Jurkat, Clone E6-1 (cell line): ENCODE measurements at places on chromosomes 13 and 19.

GRCh38 chr13:72692884-72693514 lies 34.4 kb downstream of the MZT1 start:
- DNase-seq, result no peak

GRCh38 chr19:49387936-49388372 lies at the start of gene KASH5:
Gene KASH5 (plus strand): TSS chr19:49388249. CDS start chr19:49390884, 2,635 bp downstream.
- DNase-seq, result no peak

- DNase-seq, result no peak
Observed at GRCh38 chr13:100728201-100728600, 53.6 kb upstream of the TMTC4 start.

- DNase-seq, result no peak
Observed at GRCh38 chr13:103437651-103438050, 371.4 kb upstream of the SLC10A2 start.

DNA sequence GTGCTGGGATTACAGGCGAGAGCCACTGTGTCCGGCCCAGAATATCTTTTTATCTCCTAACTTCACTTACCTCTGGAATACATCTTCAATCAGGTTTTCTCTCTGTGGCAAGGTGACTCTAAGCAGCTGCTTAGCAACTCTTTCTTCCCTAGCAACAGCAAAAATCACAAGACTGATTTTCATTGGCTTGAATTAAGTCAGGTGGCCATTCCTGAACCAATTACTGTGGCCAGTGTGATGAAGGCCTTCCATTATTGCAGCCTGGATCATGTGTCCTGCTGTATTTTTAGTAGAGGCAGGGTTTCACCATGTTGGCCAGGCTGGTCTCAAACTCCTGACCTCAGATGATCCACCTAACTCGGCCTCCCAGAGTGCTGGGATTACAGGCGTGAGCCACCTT lies 9.0 kb upstream of the LTBP4 start:
- DNase-seq, result peak; percentile 84

GRCh38 chr13:49527123-49527522 lies 31.4 kb downstream of the PHF11 start:
- DNase-seq, result no peak

DNA sequence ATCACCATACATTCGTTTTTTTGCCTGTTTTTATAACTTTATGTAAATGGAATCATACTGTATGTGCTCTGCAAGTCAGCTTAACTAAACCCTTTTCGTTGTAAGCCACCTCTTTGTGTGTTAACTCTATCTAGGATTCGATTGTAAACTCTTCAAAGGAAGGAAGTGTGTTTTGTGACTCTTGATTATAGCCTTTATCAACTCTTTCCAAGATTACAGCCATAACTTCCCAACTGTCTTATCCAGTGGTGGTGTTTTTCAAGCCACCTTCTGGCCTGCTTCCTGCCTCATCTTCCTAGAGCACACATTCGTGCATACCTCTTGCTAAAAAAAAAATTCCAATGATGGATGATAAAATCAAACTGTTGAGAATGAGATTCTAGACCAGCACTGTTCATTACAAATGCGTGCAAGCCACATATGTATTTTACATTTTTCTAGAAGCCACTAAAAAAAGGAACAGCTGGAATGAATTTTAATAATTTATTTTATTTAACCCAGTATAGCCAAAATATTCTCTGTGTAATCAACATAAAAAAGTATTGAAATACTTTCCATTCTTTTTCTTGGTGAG lies 12.0 kb upstream of the FBXL3 start:
- no peak for DNase-seq

GRCh38 chr13:29551214-29551613 lies 44.3 kb downstream of the SLC7A1 start:
- DNase-seq, result no peak

- no peak for DNase-seq
Observed at GRCh38 chr13:43792076-43792881, 5.5 kb upstream of the ENOX1 start.

GRCh38 chr19:15331419-15332310 lies 674 bp downstream of the BRD4 start:
- no peak for DNase-seq

GRCh38 chr19:13083008-13083404 lies 19.7 kb downstream of the LYL1 start:
- no peak for DNase-seq

- DNase-seq, result no peak
Observed at GRCh38 chr13:97385146-97385545, 48.8 kb upstream of the RAP2A start.

GRCh38 chr19:19297759-19298158 lies 22.6 kb downstream of the SUGP1 start:
- DNase-seq, result no peak

DNA sequence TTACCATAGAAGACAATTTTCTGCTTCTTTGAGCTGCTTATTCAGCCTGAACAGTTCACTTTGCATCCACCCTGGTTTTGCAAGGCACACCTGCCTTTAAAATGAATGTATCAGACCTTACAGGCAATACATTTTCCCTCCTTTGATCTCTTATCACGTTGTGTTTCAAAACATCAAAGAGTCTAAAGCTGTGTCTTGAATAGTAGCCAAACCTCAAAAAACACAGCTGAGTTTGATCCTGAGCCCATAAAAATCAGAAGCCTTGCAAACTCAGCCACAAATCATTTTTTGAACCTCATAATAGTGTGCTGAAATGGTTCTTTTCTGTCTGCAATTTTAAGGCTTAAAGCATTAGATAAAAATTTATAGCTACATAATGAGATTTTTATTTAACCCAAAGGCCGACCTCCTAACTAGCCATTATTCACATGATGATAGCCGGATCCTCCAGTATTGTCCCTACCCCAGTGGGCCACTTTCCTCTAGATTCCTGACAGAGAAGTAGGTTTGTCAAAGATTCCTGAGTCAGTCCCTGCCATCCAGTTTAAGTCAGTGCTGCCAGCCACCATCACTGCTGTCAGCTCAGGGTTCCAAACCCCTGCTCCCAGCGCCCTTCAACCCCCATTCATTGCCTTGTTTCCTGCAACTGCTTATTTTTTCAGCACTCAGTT lies 71.8 kb downstream of the CAB39L start:
- DNase-seq, result peak; percentile 97

- no peak for DNase-seq
Observed at GRCh38 chr19:33398361-33399060, 25.0 kb downstream of the CEBPG start.

DNA sequence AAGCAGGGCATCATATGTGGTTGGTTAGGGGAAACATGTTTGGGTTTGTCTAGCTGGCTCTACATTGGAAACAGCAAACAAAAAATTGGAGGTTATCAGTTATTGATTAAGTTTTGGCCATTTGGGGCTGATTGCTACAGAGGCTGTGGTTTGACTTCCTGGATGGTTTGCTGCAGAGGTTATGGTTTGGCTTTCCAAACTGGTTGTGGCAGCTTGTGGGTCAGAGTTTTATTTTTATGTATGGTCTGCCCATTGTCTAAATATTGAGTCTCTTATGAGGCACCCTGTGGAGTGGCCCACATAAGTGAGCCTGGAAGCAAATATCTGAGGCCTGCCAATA lies 261.6 kb downstream of the GPC5 start:
- DNase-seq, result no peak

GRCh38 chr19:55229145-55229788 lies 704 bp upstream of the TMEM86B start:
- DNase-seq, result no peak

- DNase-seq, result no peak
Observed at GRCh38 chr13:37069597-37070103, 10.2 kb upstream of the SUPT20H start.

GRCh38 chr13:100209857-100210825 lies 121.2 kb downstream of the PCCA start:
- DNase-seq, result no peak

DNA sequence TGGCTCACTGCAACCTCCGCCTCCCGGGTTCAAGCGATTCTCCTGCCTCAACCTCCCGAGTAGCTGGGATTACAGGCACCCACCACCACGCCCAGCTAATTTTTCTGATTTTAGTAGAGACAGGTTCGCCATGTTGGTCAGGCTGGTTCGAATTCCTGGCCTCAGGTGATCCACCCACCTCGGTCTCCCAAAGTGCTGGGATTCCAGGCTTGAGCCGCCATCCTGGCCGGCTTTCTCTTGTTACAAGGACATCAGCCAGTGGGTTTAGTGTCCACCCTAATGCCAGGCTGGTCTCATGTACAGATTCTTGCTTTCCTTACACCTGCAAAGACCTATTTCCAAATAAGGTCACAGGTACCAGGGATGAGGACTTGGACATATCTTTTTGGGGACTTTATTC lies 6.8 kb downstream of the PIK3R2 start:
- no peak for DNase-seq

GRCh38 chr13:73138276-73138637 lies 79.5 kb downstream of the KLF5 start:
- DNase-seq, result no peak

GRCh38 chr13:52744842-52745375 lies 5.3 kb upstream of the CNMD start:
- DNase-seq, result no peak

DNA sequence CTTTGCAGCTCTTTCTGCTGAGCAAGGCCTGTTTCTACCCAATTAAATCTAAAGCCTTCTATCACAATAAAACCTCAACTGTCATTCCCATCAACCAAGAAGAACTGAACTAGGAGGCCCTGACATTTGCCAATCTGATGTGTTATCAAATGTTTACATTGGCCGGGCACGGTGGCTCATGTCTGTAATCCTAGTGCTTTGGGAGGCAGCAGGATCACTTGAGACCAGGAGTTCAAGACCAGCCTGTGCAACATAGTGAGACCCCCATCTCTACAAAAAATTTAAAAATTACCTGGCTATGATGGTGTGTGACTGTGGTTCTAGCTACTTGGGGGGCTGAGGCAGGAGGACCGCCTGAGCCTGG lies 2.8 kb upstream of the FBXO17 start:
- no peak for DNase-seq

DNA sequence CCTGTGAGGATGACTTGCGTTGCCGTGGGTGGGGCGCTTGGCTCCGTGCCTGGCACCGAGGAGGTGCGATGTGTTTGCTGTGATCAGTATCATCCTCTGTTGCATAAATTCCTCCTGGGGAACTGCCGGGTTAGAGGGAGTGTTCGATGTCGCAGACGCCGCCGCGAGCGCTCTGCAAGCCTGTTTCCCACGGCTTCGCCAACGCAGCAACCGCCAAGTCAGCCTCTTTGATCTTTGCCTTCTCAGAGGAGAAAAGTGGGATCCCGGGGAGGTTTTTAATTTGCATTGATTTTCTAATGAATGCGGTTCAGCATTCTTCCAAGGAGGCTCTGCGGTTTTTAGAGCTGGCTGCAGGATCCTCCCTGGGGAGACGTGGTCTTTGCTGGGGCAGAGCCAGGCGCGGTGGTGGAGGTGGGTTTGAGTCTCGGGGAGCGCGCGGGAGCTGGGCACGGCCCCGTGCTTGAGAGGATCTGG lies 7.6 kb downstream of the GPR32 start:
- DNase-seq, result peak; percentile 76

DNA sequence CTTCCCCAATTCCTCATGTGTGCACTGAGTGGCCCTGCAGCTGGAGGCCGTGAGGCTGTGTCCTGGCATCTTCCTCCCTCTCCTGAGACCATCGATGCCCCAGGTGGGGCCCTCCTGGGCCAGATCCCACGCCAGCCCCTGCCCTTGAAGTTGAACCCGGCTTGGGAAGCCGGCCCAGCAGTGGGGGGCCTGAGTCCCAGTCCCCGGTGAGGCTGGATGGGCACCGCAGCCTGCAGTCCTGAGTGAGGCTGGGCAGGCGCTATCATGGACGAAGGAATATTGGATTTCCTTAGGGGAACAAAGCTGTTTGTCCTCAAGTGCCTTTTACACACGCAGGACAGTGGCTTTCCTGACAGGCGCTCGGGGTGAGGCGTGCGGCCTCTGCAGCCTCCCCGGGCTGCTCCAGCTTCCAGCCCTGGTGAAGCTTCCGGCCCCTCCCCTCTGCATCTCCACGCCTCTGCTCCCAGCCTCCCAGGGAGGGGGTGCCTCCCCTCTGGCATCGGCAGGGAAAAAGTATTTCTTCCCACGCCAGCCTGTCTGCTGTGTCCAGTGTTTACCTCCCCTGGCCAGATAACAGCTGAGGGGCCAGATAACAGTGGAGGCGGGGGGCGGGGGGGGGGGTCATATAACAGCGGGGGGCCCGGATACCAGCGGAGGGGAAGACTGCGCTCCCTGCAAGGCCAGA lies 159.5 kb downstream of the KDM4B start:
- no peak for DNase-seq

- no peak for DNase-seq
Observed at GRCh38 chr13:106507560-106508274, 27.7 kb downstream of the EFNB2 start.

DNA sequence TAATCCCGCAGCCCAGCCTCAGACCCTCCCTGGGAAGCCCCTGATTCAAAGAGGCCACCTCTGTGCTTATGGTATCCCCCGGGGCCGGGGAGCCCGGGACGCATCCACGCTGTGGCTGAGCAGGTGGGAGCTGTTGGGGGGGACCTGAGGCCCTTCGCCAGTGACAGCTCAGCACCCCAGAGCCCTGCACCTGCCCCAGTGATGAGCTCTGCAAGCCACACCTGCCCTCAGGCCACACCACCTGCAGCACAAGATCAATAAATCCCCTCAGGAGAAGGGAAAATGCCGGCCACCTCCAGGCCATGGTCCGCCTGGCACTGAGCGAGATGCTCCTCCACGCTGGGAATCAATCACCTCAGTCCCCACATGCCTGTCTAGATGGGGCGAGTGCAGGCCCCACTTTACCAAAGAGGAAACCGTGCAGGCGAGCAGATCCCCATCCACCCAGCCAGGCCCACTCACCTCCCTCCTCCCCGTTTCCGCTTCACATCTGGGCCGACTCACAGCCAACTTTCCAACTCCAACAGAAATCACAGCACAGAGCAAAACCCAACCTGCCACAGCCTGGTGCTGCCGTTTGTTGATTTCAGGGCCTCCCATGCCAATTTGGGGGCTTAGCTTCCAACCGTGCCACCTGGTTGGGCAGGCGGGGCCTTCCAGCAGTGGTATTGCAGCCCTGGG lies 12.8 kb downstream of the MOB3A start:
- peak; percentile 92 for DNase-seq

GRCh38 chr13:35469806-35470525 lies 6.5 kb downstream of the MAB21L1 start:
- no peak for DNase-seq

DNA sequence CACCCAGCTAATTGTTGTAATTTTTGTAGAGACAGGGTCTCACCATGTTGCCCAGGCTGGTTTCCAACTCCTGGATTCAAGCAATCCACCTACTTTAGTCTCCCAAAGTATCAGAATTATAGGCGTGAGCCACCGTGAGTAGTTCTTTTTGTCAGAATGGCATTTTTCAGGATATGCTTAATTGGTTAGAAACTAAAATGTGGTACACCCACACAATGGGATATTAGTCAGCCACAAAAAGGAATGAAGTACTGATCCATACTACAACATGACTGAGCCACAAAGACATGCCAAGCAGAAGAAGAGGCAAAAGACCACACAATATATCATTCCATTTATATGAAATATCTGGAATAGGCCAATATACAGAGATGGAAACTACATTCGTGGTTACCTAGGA lies 41.7 kb upstream of the MAP3K10 start:
- DNase-seq, result no peak
